ENCODE measurements at places on chromosomes 6 and 20.

DNA sequence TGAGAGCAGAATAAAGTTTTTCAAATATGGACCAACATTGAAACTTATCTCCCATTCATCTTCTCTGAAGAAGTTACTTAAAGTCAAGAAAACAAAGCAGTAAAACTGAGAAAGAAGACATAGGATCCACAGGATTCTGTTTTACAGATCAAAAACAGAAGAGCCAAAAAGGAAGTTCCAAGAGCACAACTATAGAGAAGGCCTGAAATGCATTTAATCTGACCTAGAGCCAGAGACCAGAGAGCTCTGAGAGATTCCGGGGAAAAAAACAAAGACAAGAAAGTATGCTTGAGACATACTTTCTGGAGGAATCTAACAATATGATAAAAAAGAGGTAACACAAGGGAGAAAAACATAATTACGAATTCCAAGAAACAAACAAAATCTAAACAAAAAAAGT lies 26.1 kb downstream of the SRPK1 start:
- no peak for DNase-seq

- no peak for DNase-seq
Measured at GRCh38 chr6:78578430-78578829, 288.9 kb upstream of the IRAK1BP1 start.

DNA sequence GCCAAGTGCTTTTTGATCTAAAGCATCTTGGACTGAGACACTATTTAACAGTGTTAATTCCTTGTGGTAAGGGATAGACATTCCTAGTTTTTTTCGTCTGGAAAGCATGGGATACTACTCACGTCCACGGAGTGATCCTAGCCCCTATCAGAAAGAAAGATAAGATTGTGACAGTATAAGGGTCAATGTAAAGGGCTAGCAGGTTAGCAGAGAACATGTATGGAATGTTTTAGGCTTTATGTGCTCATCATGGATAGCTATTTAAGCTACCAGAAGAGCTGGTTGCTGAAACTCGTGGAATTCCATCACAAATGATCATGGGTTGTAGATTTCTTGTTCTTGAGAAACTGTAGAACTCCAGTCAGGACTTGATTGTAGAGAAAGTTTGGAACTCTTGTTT lies 32.1 kb downstream of the CYB5R4 start:
- no peak for DNase-seq

- no peak for DNase-seq
Measured at GRCh38 chr20:62874964-62875344, 13.3 kb upstream of the TCFL5 start.

DNA sequence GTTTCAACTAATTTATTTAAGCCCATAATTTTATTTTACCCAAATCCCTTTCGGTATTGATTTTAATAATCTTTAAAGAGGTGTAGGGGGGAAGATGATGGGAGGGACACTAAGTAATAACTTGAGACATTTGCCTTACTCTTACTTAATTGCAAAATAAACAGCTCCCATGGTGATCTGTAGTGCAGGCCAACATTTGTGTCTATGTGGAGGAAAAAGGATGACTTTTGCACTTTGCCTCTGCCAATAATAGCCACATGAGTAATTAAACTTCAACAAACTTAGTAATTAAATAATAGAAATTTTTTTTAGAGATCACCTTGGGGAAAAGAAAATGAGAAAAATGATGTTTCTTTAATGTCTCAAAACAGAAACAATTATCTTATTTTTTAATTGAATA lies 29.9 kb upstream of the CD2AP start:
- DNase-seq: no peak

GRCh38 chr6:138618168-138618567 lies 118.9 kb upstream of the NHSL1 start:
- DNase-seq: no peak

- DNase-seq: no peak
Measured at GRCh38 chr20:50191544-50192363, 1.1 kb downstream of the CEBPB start.

DNA sequence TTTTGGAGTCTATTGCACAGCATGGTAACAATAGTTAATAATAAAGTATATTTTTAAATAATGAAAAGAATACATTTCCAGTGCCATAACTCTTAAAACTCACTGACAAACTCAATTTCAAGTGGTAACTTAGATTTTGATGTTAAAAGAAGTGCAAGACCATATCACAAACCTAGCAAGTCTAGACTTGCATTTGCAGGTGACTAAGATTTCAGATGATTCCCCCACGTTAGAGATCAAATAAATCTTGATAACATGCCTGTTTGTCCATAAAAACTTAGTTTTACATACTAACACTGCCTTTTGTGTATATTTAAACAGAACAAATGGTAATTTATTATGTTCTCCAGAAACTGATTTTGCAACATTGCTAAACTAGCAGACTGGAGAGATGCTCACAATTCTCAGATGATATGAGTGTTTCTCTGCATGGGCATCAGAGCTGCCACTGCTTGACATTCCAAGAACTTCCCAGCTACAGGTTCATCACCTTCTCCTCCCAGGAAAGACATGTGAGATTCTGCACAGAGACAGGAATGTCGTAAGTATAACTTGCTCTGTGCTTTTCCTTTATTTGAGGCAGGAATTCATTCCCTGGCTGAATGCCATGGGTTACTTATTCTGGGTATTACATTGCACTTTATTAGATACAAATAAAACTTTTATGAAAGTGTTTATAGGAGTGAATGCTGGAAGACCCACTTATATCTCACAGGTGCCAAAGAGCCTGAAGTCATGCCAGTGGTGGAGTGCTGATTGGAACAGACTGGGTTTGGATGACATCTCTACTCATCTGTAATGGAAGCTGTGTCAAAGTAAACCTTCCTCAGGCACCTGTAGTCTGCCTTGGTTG lies 160.2 kb upstream of the FOXA2 start:
- DNase-seq: no peak

- no peak for DNase-seq
Measured at GRCh38 chr6:56282391-56282790, 35.0 kb upstream of the COL21A1 start.

- DNase-seq: peak; percentile 38
Measured at GRCh38 chr20:63739130-63740069, at the start of gene SLC2A4RG. TSS of gene SLC2A4RG (plus strand) at chr20:63739776. CDS start at chr20:63739913, 137 bp downstream.

- no peak for DNase-seq
Measured at GRCh38 chr6:158468666-158469065, 91.2 kb upstream of the TMEM181 start.

GRCh38 chr6:15077006-15077405 lies 168.9 kb upstream of the JARID2 start:
- DNase-seq: no peak

- no peak for DNase-seq
Measured at GRCh38 chr20:57693670-57694329, 16.0 kb downstream of the PMEPA1 start.

DNA sequence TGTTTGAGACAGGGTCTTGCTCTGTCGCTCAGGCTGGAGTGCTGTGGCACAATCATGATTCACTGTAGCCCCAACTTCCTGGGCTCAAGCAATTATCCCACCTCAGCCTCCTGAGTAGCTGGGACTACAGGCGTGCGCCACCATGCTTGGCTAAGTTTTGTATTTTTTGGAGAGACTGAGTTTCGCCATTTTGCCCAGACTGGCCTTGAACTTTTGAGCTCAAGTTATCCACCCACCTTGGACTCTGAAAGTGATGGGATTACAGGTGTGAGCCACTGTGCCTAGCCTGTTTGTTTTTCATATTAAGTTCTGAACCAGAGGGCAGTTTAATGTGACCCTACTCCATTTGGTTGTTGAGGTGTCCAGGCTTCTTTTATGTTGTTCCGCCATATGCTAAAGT lies 194.8 kb downstream of the PLCB1 start:
- DNase-seq: no peak

DNA sequence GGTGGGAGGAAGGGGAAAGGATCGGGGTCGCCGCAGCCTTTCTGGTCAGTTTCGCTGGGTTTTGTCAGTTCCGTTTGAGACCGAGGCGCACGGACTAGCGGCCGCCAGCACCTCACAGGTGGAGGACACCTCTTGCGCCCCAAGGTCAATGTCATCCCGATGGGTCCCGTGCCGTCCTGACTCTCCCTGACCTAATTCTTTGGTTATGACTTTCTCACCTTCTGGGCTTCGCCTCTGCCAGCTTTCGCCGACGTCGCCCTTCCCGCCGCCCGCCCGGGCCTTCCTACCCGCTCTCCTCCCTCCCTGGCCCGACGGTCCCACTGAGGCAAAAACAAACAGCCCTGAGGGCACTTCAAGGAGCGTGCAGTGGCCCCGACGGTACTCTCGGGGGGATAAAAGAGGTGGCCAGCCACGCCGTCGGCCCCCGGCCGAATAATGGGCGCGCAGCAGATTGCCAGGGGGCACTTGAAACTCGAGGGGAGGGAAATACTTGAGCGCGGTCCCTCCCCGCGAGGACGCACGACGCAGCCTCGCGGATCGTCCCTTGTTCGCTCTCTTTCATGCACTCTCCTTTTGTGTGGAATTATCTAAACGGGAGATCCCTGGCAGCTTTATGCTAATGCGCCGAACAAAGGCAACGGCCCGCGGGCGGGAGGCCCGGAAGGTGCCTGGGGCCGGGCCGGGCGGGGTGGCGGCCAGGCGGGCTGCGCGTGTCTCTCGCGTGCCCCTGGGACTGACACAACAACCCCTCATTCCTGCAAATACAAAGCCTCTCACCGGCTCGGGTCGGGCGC lies 3.9 kb upstream of the INSM1 start:
- no peak for DNase-seq

GRCh38 chr20:45758096-45758495 lies 33.6 kb downstream of the WFDC3 start:
- DNase-seq: no peak

- DNase-seq: no peak
Measured at GRCh38 chr6:51094271-51094670, 275.6 kb downstream of the TFAP2B start.

DNA sequence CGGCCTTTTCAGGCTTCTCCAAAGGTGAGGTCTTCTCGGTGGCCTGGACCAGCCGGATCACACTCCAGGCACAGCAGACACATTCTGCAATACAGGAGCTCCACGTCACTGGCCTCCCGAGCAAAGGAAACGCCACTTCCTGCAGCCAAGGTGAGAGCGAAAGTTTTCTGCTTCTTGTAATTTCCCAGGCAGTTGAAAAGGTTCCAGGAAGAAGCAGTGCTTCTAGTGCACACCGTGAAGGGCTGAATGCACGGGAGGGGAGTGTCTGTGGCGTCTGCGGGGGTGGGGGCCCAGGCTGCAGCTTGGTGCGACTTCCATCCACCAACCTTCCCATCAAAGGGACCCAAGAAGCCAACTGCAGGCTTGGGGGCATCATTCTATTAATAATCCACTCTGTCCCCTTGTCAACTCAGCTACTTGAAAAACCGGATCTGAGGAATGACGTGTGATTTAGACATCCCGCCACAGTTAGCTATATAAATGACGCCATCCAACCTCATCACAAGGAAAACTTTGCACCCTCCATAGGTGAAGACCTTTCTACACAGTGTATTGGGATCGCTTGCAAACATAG lies 61.1 kb downstream of the NFATC2 start:
- no peak for DNase-seq
